ENCODE measurements at places on chromosomes 2 and 18. TPM values are rescaled to one million over a fixed set of nuclear protein-coding genes. Genes with fewer than 3 reads are reported as not detected.
A peak's percentile ranks its signal among the peaks of the same experiment; 100 is the strongest.

ARL6IP6 gene
- polyA plus RNA-seq = 25.8 TPM

RASGRP3 gene
- 1.5 TPM for polyA plus RNA-seq

SPRED2 gene
- polyA plus RNA-seq = 20.6 TPM

DNA sequence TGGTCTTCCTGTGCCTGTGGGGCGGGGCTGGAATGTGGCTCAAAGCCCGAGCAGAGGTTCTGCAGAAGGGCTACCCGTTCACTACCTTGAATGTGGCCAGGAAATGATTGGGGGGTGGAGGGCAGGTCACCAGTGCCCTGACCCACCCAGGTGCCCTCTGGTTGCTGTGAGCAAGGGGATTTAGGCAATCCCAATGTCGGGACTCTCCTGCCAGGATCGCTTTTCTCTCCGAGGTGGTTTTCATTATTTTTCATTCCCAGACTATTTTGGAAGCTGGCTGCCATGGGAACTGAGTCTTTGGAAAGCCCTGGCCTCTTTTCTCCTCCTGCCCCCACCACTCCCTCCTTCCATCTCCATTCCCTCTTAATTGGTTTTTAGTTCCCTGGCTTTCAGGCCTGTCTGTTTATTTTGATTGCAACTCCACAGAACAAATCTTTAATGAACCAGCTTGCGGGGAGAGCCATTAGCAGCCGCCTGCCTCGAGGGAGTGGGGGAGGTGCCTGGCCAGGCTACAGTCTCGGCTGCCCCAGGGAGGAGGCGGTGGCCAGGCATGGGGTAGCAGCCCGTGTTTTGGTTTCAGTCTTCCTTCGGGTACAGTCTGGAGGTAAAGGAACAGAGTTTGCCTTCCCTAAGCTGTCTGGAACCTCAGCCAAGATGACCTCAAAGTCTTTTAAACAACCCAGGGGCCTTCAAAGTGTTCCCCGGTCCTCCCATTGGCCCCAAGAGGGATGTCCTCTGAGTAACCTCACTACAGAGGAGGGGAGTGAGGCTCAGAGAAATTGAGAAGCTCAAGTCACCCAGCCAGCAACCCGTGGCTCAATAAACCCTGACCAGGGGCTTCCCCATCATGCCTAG, 114.4 kb upstream of the HAAO start:
- no peak for DNase-seq

DNA sequence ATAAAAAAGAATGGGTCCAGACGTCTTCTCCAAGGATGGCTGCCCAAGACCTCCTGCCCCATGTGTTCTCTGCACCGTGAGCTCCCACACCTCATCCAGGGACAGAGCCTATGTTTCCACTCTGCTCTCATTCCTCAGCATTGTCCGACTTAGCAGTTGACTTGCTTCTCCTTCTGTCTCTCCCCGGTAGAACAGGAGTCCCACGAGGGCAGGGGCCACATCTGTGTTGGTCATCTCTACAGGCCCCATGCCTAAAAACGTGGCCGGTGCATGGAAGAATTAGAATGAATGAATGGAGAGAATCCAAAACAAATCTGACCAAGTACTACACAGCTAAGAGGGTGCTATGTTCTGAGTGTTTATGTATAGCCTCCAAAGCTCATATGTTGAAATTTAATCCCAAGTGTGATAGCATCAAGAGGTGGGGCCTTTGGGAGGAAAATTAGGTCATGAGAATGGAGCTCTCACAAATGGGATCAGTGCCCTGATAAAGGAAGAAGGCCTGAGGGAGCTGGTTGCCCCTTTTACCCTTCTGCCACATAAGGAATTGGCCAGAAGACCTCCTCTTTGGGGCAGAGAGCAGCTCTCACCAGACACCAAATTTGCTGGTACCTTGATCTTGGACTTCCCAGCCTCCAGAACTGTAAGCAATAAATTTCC, 55.9 kb downstream of the FAM178B start:
- DNase-seq = no peak

DNA sequence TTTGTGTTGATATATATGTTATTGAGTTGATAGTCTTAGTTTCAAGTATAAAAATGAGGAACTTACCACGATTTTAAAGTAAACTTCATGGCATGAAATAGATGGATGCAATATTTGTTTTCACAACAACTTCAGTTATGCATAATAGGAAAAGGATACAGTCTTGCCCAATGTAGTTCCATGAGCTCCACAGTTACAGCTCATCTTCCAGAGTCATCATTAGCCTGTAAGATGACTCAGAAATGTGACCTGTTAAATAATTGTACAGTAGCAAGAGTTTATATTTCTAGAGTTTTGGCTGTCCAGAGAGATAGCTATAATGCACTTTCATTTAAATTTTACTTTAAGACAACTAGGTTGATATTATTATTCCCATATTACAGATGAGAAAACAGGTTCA, 80.9 kb upstream of the ARHGAP28 start:
- no peak for DNase-seq

DNA sequence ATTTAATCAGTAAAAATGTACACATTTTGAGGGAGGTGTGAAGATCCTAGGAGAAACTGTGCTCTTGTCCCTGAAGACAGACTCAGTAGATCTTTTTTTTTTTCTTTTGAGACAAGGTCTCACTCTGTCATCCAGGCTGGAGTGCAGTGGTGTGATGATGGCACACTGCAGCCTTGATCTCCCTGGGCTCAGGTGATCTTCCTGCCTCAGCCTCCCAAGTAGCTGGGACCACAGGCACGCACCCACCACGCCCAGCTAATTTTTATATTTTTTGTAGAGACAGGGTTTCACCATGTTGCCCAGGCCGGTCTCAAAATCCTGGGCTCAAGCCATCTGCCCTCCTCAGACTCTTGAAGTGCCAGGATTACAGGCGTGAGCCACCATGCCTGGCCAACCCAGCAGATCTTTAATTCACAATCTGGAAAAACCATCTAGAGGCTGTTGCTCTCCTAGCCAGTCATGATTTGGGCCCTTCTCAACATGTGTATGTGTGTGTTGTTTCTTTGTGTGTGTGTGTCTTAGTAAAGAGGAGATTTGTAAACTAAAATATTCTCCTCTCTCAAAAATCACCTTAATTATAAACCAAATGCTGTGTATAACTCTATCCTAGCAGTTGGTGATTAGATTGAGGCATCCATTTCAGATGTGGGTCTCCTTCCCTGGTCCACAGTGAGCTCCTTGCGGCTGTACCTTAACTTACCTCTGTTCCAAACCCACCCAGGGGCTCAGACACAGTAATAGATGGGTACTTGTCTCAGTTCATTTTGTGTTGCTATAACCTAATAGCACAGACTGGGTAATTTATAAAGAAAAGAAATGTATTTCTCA, 3.9 kb upstream of the MYCN start:
- DNase-seq = no peak

- DNase-seq = no peak
These were observed 11.1 kb upstream of the MTA3 start for GRCh38 chr2:42557306-42557705.

DNA sequence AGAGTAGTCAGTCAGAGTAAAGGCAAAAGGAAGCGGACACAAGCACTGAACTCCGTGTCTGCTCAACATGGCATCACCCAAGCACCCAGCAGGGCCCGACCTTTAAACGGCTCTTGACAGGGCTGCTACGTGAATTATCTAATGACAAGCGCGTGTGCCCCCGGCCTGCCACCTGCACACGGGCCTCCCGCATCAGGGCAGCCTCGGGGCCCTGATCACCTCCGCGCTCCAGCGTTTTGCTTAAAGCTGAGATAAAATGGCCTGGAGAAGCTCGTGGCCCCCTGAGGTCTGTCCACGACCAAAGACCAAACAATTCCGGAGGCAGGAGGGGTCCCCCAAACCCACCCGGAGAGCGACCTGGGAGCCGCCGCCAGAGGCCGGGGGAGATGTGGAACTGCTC, 376 bp downstream of the NDUFA10 start:
- peak; percentile 7 for DNase-seq

DNA sequence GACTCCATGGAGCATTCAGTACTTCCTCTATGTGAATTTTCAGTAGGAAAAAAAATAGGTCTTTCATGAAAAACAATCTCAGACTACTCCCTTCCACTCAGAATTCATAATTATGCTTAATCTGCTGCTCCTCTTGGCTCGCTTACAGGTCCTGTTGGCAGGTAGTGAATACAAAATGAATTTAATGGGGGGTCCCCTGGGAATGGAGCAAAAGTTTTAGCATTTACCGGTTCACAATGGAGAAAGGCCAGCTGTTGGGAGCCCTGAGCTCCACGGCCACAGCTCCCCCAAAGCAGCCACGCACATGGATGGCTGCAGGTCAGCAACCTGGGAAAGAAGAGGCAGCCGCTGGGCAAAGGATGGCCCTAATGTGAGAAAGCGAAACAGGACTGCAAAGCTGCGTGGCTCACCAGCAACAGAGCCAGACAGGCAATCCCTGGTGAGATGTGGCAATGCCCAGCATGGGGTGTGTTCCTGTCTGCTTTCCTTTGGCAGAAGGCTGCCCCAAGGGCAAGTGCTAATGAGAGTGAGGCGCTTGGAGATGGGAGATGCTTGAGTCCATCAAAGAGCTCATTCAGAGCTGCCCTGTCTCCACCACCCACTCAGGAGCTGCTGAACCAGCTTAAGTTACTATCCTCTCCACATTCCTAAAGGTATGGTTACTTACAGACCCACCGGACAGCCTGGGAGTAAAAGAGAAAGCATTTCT, 447.4 kb downstream of the EPHA4 start:
- DNase-seq = no peak

Measured in A549 (cell line).